NCI-H1092 (cell line): ENCODE measurements at places on chromosomes 7 and 10.
A peak's percentile ranks its signal among the peaks of the same experiment; 100 is the strongest.

- DNase-seq = no peak
Measured at GRCh38 chr10:118668228-118668952, 72.9 kb upstream of the PRLHR start.

- no peak for DNase-seq
Measured at GRCh38 chr10:78758176-78758575, 310.6 kb upstream of the ZMIZ1 start.

GRCh38 chr7:131471250-131472004 lies 85.0 kb downstream of the PODXL start:
- no peak for DNase-seq

GRCh38 chr7:78677391-78677790 lies 776.1 kb downstream of the MAGI2 start:
- no peak for DNase-seq

- DNase-seq = no peak
Measured at GRCh38 chr10:14185316-14186045, 145.2 kb downstream of the FRMD4A start.

DNA sequence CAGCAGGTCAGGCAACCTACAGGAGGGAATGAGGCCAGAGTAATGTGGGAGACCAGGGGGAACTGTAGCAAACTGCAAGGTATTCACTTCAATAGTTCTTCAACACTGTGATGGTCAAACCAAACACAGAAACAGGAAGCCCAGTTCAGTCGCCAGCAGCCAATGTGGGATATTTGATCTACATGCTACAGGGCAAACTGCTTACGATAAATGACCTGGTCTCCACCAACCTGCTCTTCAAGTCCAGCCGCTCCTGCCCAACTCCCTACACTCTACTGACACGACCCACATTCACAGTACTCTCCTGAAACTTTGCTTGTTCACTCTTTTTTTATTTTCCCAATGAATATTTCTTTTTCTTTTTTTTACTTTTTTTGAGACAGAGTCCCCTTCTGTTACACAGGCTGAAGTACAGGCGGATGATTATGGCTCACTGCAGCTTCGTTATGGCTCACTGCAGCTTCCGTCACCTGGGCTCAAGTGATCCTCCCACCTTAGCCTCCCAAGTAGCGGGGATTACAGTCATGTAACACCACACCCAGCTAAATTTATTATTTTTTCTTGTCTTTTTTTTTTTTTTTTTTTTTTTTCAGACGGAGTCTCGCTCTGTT lies 42.1 kb downstream of the MDH2 start:
- no peak for DNase-seq

DNA sequence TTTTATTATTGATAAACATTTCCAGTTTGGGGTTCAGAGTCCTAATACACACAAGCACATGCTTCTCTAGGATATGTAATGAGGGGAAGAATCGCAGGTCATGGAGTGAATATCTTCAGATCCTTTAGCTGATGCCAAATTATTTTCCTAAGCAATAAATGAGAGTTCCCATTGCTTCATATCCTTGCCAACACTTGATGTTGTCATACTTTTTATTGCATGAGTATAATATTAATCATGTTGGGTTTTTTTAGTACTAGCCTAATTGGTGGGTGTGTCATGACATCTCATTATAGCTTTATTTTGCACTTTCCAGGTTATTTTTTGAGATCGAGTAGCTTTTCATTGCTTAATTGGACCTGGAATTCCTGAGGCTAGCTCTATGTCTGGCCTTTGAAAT lies 35.3 kb downstream of the TLX1 start:
- no peak for DNase-seq

- no peak for DNase-seq
Measured at GRCh38 chr10:58952162-58952601, 224.3 kb upstream of the PHYHIPL start.

GRCh38 chr7:65892835-65893234 lies 20.0 kb downstream of the VKORC1L1 start:
- no peak for DNase-seq

- DNase-seq = no peak
Measured at GRCh38 chr7:157664871-157665633, 328.2 kb downstream of the DNAJB6 start.

DNA sequence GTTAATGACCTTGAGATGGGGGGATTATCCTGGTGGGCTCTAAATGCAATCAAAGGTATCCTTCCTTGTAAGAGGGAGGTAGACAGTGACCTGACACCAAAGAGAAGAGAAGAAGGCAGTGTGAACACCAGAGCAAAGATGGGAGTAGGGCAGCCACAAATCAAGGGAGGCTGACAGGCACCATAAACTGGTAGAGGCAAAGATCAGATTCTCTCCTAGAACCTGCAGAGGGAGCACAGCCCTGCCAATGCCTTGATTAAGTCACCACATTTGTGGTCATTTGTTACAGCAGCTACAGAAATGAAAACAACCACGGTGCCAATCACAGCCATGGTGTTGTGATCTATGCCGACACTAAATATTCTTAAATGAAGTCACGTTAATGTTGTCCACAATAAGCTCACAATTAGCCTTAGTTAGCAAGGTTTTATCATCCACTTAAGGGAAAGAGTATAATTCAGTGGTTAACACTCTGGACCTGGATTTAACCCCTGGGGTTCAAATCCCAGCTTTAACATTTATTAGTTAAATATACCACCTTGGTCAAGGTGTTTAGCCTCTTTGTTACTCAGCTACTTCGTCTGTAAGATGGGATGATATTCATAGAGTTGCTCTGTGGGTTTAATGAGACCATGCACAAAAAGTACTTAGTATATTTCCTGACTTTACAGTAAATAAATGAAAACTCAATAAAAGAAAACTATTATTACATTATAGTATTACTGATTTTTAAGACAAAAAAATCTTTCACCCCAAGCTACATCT lies 70.8 kb downstream of the SGMS1 start:
- no peak for DNase-seq

GRCh38 chr7:26167303-26167934 lies 15.4 kb downstream of the NFE2L3 start:
- no peak for DNase-seq

- no peak for DNase-seq
Measured at GRCh38 chr7:52741670-52742290, 293.7 kb upstream of the POM121L12 start.

- no peak for DNase-seq
Measured at GRCh38 chr7:155710031-155710430, 65.6 kb downstream of the RBM33 start.

DNA sequence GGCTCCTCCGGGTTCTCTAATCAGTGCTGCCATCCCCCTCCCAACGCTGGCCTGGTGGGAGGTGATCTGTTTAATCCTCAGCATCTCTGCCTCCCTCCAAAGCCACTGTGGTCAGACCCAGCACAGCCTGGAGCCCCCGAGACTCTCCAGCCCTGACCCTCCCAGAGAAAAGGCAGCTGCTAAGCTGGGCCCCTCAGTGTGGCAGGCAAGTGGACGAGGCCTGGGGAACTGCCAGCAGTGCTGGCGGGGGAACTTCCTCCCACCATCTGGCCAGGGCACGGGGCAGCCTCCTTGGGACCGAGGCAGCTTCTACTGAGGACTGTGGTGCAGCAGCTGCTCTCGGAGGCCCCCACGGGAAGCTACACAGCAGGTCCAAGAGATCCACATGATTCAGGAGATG lies 51.1 kb downstream of the DPYSL4 start:
- no peak for DNase-seq

GRCh38 chr7:148670374-148670773 lies 28.3 kb upstream of the CUL1 start:
- no peak for DNase-seq

DNA sequence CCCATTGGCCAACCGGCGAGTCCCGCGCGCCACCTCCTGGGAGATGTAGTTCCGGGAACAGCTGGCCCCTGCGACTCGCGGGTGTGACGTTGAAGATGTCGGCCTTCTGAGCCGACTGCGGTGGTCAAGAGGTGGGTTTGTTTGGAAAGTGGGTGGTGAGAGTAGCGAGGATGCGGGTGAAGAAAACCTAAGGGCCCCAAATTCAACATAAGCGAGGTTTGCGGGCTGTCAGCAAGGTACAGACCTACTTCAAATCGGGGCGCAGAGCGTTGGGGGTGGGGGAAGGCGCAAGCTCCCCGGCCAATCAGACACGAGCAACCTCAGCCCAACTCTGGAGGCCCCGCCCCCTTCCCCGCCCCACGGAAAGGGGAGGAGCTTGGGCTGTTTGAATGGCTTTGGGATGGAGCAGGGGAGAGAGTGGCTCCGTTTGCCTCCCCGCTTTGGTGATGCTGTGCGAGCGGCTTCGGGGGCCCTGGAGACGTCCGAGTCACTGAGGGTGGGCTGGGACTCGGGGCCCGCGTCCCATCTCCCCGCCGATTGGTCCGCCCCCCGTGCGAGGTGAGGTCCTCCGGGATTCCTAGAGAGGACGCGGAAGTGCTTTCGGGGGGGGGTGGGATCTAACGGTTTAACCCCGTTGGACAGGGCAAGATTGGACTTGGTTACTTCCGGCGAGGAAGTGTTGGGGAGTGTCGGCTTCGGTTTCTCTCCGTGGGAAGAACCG lies at the start of gene ZKSCAN5:
Gene ZKSCAN5 (plus strand): TSS at position 60 of the 721 bp plus-strand sequence. CDS start 1,383 bp downstream, outside the sequence.
- peak; percentile 93 for DNase-seq

GRCh38 chr7:80017101-80017698 lies 117.4 kb upstream of the GNAI1 start:
- DNase-seq = no peak
